ENCODE measurements at places on chromosomes 2 and 18.

- DNase-seq = no peak
Measured at GRCh38 chr2:20418519-20418918, 28.4 kb upstream of the RHOB start.

GRCh38 chr2:12350821-12351220, 365.9 kb upstream of the TRIB2 start:
- no peak for DNase-seq

GRCh38 chr2:109030870-109031475, 42.0 kb upstream of the EDAR start:
- no peak for DNase-seq

GRCh38 chr2:56314796-56315195, 131.0 kb downstream of the CCDC85A start:
- DNase-seq = no peak

GRCh38 chr2:217886720-217887309, 116.0 kb downstream of the TNS1 start:
- peak; percentile 66 for DNase-seq

GRCh38 chr2:44679584-44679983, 261.9 kb upstream of the SIX3 start:
- no peak for DNase-seq

DNA sequence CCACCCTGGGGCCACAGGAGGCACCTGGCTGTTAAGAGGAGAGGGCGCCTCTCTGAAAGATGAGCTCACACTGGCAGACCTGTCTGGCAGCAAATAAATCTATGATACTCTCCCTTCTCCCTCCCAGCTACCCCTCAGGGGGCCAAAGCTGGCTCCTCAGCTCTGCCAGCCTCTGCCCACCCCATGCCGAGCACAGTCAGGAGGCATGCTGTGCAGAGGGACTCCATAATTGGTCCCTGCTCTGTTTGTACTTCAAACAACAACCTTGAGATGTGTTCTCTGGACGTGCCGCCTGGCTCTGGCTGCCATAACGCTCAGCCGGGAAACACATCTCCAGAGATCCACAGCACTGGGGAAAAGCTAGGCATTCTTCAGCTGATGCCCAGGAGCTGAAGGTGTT, 126.7 kb downstream of the GALNT14 start:
- DNase-seq = no peak

- DNase-seq = no peak
Measured at GRCh38 chr2:212295571-212295970, 243.0 kb downstream of the ERBB4 start.

GRCh38 chr2:164655750-164656149, 34.5 kb upstream of the GRB14 start:
- DNase-seq = peak; percentile 7
